ENCODE measurements at places on chromosomes 12 and 14. TPM values are rescaled to one million over a fixed set of nuclear protein-coding genes. Genes with fewer than 3 reads are reported as not detected.

MIP gene
- total RNA-seq: not detected

FAM90A1 gene
- total RNA-seq: not detected

ACOT6 gene
- total RNA-seq: not detected

LRCOL1 gene
- 0.09 TPM for total RNA-seq

OVCH1 gene
- 0.85 TPM for total RNA-seq

MYO1H gene
- not detected for total RNA-seq

POTEM gene
- total RNA-seq: not detected

Data from endothelial cell of coronary artery (primary cell).